ENCODE measurements at places on chromosomes 7 and 10. TPM values are rescaled to one million over a fixed set of nuclear protein-coding genes. Genes with fewer than 3 reads are reported as not detected.

Gene ZNF777
- 11.2 TPM for total RNA-seq

Gene RNF32
- 1.2 TPM for total RNA-seq

Gene CYP2C19
- not detected for total RNA-seq

Gene LRIT1
- not detected for total RNA-seq
